Left lobe of liver (tissue), 2 donors: ENCODE measurements at places on chromosomes 12 and 14. TPM values are rescaled to one million over a fixed set of nuclear protein-coding genes. Genes with fewer than 3 reads are reported as not detected.

Gene HVCN1
- 1.5 TPM for total RNA-seq

Gene ING4
- 14.4 TPM for total RNA-seq

Gene TXNRD1
- 49.8 TPM for total RNA-seq

Gene TMTC3
- 12.7 TPM for total RNA-seq

Gene EIF2B2
- 15.8 TPM for total RNA-seq

Gene NTF3
- total RNA-seq = 4.6 TPM

Gene CATSPERB
- total RNA-seq = not detected

Gene LRP1-AS
- total RNA-seq = not detected

Gene ENDOU
- not detected for total RNA-seq

Gene MSI1
- not detected for total RNA-seq

Gene RAB15
- total RNA-seq = 6.8 TPM

Gene C12orf42
- not detected for total RNA-seq

Gene KRT1
- not detected for total RNA-seq

Gene GPRC5A
- total RNA-seq = 0.73 TPM

Gene REP15
- total RNA-seq = 1.0 TPM

Gene FGF23
- 0.25 TPM for total RNA-seq

Gene CLEC4A
- 0.33 TPM for total RNA-seq

Gene GPR132
- 0.40 TPM for total RNA-seq

Gene GOLT1B
- total RNA-seq = 16.8 TPM

Gene INTS13
- total RNA-seq = 5.5 TPM

Gene SERPINA9
- not detected for total RNA-seq

Gene C14orf132
- total RNA-seq = 4.7 TPM

Gene GLS2
- total RNA-seq = 251 TPM

Gene DIO2
- total RNA-seq = 0.10 TPM

Gene KLHL33
- total RNA-seq = 0.20 TPM

Gene ACOT6
- total RNA-seq = 1.6 TPM

Gene TCL1B
- total RNA-seq = not detected

Gene PMCH
- total RNA-seq = not detected

Gene SLC25A21
- total RNA-seq = 0.25 TPM

Gene SIX4
- total RNA-seq = 0.10 TPM

Gene FOXN4
- 0.10 TPM for total RNA-seq

Gene FAIM2
- total RNA-seq = not detected

Gene ZBTB39
- total RNA-seq = 3.5 TPM

Gene KERA
- not detected for total RNA-seq

Gene CIROP
- not detected for total RNA-seq

Gene PRH2
- not detected for total RNA-seq

Gene MANSC1
- 6.6 TPM for total RNA-seq

Gene GLIPR1L2
- 0.28 TPM for total RNA-seq

Gene ETFBKMT
- 7.9 TPM for total RNA-seq
